OCI-LY7 (cell line): ENCODE measurements at places on chromosomes 6 and 20. TPM values are rescaled to one million over a fixed set of nuclear protein-coding genes. Genes with fewer than 3 reads are reported as not detected.

Gene SNAI1
- total RNA-seq: 1.6 and 1.8 TPM in 2 replicates

Gene ARFGEF3
- not detected in 2 replicates for total RNA-seq

Gene HDGFL1
- total RNA-seq: not detected in 2 replicates

Gene SLC26A8
- total RNA-seq: not detected in 2 replicates

Gene ANGPT4
- not detected in 2 replicates for total RNA-seq

Gene MTFR2
- total RNA-seq: 26.6 and 32.9 TPM in 2 replicates

Gene OPRL1
- 6.1 and 7.6 TPM in 2 replicates for total RNA-seq

Gene NRSN1
- not detected in 2 replicates for total RNA-seq

Gene CCHCR1
- 31.5 and 33.0 TPM in 2 replicates for total RNA-seq
